T-helper 2 cell treated with Interferon-gamma antibody and Interleukin-4, amounts not matched to agents 5 μg/mL and 100 μg/mL, for 36 hours (primary cell): ENCODE measurements at places on chromosomes 11 and 22.

DNA sequence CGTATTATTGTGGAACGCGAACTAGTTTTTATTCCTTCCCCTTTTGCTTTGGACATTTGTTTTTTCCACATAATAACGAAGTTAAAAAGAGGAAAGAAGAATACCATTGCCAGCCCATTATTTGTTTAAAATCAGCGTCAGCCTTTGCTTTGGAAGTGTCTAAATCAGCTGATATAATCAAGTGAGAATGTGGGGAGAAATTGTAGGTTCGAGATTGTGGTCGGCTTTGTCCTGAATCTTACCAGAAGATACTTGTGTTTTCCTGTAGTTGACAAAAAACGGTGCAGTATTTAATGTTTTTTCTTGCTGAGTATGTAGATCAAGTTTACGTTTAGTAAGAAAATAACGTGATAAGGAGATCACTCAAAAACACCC is 935 bp downstream of the ZNF143 start:
- DNase-seq: no peak
- peaks cover 24% of the 10 kb centered on the region for H3K4me1 ChIP-seq
- peak overlapping the region; percentile 91 for H3K4me3 ChIP-seq
- H3K27ac ChIP-seq: peak overlapping the region; percentile 93
- H3K27me3 ChIP-seq: no peaks in the 10 kb centered on the region
- peaks cover 18% of the 10 kb centered on the region for H3K36me3 ChIP-seq

GRCh38 chr11:116791002-116791812 is 472 bp downstream of the APOA5 start:
- no peaks in the 10 kb centered on the region for H3K27me3 ChIP-seq
- no peak overlapping the region for H3K27ac ChIP-seq
- H3K4me3 ChIP-seq: no peak overlapping the region
- peak; percentile 66 for DNase-seq
- peaks cover 12% of the 10 kb centered on the region for H3K36me3 ChIP-seq
- H3K4me1 ChIP-seq: peaks cover 12% of the 10 kb centered on the region

DNA sequence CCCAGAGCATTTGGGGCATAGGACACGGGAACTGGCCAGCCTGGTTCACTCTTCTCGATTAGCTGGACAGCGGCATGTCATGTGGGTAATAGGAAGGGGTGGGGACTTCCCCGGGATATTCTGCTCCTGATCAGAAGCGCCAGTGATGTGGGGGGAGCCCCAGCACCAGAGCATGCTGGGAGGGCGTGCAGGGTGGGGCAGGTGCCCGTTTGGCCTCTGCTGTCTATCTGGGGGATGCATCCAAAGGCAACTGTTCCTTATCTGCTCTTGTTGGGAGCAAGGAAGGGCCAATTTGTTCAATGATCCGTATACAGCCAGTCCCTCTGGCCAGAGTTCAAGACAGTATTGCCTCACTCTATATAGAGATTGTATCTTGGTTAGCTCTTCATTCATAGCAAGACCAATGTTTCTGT is 43.6 kb downstream of the PPARA start:
- no peaks in the 10 kb centered on the region for H3K27me3 ChIP-seq
- H3K27ac ChIP-seq: no peak overlapping the region
- no peak overlapping the region for H3K4me3 ChIP-seq
- no peaks in the 10 kb centered on the region for H3K4me1 ChIP-seq
- H3K36me3 ChIP-seq: peaks cover under 1% of the 10 kb centered on the region

DNA sequence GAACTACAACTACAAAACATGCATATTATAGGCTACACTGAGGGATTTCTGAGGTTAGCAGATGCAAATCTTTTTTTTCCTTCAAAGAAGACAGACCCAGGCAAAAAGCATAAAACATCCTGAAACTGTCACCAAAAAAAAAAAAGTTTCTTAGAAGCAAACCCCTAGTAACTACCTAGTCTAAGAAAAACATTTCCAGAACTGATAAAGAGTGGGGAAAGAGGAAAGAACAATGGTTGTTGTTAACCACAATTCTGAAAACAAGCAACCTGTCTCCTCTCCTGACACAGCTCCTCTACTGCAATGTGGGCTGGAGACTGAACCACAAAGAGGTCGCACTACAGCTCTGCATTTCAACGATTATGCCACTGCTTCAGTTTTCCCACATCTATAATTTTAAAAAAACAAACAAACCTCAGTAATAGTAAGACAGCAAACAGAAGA is 15.0 kb downstream of the DENND5A start:
- peak overlapping the region; percentile 83 for H3K27ac ChIP-seq
- H3K36me3 ChIP-seq: peaks cover 15% of the 10 kb centered on the region
- H3K27me3 ChIP-seq: no peaks in the 10 kb centered on the region
- peak overlapping the region; percentile 78 for H3K4me3 ChIP-seq

GRCh38 chr11:61332281-61332796 is 566 bp downstream of the DDB1 start:
- peaks cover 44% of the 10 kb centered on the region for H3K4me1 ChIP-seq
- no peaks in the 10 kb centered on the region for H3K27me3 ChIP-seq
- DNase-seq: no peak
- peak overlapping the region; percentile 93 for H3K4me3 ChIP-seq
- peak overlapping the region; percentile 96 for H3K27ac ChIP-seq
- peaks cover 38% of the 10 kb centered on the region for H3K36me3 ChIP-seq

GRCh38 chr11:73578592-73579185 is 19.2 kb downstream of the FAM168A start:
- H3K4me3 ChIP-seq: no peak overlapping the region
- H3K36me3 ChIP-seq: peaks cover 19% of the 10 kb centered on the region
- peaks cover 14% of the 10 kb centered on the region for H3K4me1 ChIP-seq
- peak overlapping the region; percentile 1 for H3K27ac ChIP-seq
- H3K27me3 ChIP-seq: no peaks in the 10 kb centered on the region

GRCh38 chr11:108084811-108085210 is 36.6 kb upstream of the ACAT1 start:
- no peaks in the 10 kb centered on the region for H3K4me1 ChIP-seq
- H3K27me3 ChIP-seq: no peaks in the 10 kb centered on the region
- H3K27ac ChIP-seq: no peak overlapping the region
- peaks cover 32% of the 10 kb centered on the region for H3K36me3 ChIP-seq
- DNase-seq: no peak

DNA sequence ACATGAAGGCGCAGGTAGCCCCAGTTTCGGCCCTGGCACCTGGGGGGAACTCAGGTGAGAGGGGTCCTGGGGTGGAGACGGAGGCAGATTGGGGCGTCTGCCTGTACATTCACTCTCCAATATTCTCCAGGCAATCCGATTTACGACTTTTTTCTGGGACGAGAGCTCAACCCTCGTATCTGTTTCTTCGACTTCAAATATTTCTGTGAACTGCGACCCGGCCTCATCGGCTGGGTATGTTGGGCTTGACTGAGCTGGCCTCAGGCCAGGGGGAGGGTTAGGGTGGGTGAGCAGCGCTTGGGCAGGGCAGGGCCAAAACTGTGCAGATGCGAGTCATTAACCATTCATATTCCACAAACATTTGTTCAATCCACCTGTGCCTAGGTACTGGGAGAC is 1.7 kb downstream of the TM7SF2 start:
- H3K27ac ChIP-seq: peak overlapping the region; percentile 82
- H3K27me3 ChIP-seq: no peaks in the 10 kb centered on the region
- peaks cover 9% of the 10 kb centered on the region for H3K36me3 ChIP-seq

- H3K27me3 ChIP-seq: no peaks in the 10 kb centered on the region
- no peak overlapping the region for H3K27ac ChIP-seq
- H3K4me3 ChIP-seq: no peak overlapping the region
- DNase-seq: no peak
- H3K4me1 ChIP-seq: peaks cover 18% of the 10 kb centered on the region
Observed at GRCh38 chr22:24386937-24387471, 40.4 kb upstream of the ADORA2A start.

GRCh38 chr11:78219493-78220217 is 30.9 kb downstream of the USP35 start:
- no peaks in the 10 kb centered on the region for H3K27me3 ChIP-seq
- H3K27ac ChIP-seq: peak overlapping the region; percentile 49
- H3K4me1 ChIP-seq: peaks cover 27% of the 10 kb centered on the region
- no peak overlapping the region for H3K4me3 ChIP-seq
- peaks cover 80% of the 10 kb centered on the region for H3K36me3 ChIP-seq
